ENCODE measurements at places on chromosomes 16 and 17.

DNA sequence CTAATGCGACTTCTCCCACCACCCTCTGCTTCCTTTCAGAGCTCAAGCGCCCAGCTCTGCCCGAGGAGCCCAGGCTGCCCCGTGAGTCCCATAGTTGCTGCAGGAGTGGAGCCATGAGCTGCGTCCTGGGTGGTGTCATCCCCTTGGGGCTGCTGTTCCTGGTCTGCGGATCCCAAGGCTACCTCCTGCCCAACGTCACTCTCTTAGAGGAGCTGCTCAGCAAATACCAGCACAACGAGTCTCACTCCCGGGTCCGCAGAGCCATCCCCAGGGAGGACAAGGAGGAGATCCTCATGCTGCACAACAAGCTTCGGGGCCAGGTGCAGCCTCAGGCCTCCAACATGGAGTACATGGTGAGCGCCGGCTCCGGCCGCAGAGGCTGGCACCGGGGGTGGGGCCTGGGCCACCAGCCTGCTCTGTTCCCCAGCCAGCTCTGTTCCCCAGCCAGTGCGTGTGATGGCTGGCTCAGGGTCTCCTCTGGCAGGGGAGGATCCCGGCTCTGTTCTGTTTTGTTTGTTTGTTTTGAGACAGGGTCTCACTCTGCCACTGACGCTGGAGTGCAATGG lies 18.7 kb downstream of the CRISPLD2 start:
- no peak for DNase-seq

GRCh38 chr16:6335072-6335471 lies 997.6 kb upstream of the RBFOX1 start:
- DNase-seq: no peak

DNA sequence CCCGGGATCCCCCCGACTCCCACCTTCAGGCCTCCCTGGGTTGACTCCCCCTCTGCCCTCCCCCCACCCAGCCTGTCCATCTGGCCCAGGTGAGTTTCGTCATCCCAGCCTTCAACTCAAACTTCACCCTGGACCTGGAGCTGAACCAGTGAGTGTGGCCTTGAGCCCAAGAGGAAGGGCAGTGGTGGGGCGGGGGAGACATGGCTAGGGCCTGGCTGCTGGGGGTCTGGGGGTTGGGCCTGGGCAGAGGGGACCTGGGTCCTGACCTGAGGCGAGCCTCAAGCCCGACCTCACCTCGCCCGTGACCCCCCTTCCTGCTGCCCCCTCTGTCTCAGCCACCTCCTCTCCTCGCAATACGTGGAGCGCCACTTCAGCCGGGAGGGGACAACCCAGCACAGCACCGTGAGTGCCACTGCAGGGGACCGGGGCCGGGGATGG lies 10.9 kb downstream of the ADAM11 start:
- no peak for DNase-seq

DNA sequence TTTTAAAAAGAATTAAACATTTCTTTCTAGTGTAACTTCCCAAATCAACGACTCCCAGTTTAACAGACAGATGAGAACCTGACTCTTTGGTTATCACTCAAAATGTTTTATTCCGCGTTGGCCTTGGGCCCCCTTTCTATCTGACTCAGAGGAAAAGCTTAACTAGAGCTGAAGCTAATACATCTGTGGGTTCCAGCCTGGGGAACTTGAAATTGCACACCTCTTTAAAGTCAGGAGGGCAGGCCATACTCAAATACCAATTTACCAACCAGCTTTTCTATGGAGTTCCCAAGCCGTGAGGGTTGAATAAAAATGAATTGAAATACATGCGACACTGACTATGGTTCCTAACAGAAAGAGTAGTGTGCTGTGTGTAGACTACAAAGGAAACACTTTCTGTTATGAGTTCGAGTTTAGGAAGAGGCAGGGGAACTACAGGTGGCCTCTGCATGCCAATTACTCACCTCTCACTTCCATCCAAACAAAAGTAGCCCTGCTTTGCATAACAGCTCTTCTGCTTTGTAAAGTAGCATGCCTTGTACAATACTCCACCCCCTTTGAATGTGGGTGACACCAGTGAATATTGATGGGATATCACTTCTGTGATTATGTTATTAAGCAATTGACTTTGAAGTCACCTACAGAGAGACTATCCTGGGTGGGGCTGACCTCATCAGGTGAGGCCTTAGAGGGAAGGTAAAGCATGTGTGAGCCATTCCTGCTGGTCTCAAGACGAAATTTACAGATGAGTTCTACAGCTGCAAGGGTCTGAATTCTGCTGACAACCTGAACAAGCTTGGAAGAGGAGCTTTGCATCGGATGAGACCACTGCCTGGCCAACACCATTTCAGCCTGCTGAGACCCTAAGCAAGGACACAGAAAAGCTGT lies 92.1 kb downstream of the WDR59 start:
- DNase-seq: no peak

Measured in esophagus squamous epithelium (tissue), 5 donors.